CD4-positive, alpha-beta T cell treated with Interleukin-15 for 1 hour (primary cell): ENCODE measurements at places on chromosomes 5 and 9.

- DNase-seq: no peak
Observed at GRCh38 chr9:132804576-132805295, 73.3 kb downstream of the AK8 start.

- no peak for DNase-seq
Observed at GRCh38 chr5:1686016-1686802, 113.4 kb downstream of the MRPL36 start.

GRCh38 chr9:93320591-93321219 lies 130.8 kb upstream of the FAM120A start:
- DNase-seq: no peak

DNA sequence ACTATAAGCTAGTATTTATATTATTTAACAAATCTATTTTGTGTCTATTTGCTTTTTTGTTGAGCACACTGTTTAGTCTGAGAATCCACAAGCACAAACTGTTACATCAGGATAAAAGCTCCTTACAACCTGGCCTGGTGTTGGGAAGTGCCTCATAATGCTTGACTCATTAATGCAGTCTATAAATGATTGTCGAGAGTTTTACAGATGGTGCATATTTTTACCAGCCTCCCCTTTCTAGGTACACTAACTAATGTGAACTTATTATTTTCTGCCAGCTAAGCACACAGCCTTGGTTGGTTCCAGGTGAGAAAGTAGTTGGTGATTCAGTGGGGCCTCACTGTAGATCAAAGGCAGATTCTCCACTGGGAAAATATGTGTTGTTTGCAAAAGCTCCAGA lies 151.0 kb upstream of the ADAMTS16 start:
- DNase-seq: no peak

GRCh38 chr5:173592050-173592669 lies 24.3 kb downstream of the BOD1 start:
- DNase-seq: no peak

DNA sequence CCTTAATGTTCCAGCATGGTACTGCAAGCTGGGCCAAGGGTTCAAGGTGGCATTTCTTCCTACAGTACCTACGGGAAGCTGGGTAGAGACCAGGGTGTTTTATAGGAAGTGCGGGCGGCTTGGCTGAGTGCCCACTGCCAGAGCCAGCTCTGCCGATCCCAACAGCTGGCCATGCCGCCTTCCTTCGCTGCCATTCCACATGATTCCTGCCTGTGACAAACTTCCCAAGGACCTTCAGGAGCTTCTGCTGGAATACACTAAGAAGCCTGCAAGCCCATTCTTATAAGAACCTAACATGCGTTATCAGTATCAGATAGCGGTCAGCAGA lies 22.0 kb downstream of the MYO10 start:
- DNase-seq: no peak

DNA sequence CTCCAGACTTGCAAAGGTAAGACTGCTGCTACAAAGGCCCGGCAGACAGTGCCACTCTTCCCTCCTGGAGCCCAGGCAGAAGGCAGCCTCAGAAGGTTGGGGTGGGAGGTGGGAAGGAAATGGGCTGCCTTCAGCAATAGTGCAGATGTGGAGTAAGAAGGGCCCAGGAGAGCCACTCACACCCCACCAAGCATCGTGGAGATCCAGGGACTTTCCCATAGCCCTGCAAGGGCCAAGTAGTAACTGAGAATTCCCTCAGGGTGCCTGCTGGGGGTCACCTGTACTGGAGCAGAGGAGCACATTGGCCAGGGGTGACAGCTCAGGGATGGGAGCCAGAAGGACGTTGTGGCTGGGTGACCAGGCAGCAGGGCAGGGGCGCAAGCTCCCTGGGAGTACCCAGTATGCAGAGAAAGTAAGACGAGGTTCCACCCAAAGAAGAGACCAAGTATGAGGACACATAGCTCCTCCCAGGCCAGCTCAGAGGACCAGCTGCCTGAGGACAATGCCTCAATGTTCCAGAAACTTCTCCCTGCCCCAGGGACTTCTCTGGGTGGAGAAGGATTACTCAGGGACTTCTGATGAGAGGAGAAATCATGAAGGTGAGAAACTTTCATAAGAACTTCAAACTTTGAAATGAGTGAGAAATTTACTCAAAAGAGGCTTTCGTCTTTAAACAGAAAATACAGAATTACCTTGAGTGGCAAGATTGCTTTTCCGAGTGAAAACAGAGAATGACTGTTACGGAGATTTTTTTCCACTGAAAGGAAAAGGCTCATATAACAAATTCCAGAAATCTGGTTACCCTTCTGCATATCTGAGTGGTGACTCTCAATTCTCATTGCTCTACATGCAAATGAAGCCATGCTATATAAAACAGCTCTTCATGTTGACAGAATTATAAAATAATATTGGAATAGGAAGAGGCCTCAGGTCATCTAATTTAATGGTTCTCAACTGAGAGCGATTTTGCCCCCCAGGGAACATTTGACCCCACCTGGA lies 87.9 kb upstream of the TRIO start:
- DNase-seq: no peak

DNA sequence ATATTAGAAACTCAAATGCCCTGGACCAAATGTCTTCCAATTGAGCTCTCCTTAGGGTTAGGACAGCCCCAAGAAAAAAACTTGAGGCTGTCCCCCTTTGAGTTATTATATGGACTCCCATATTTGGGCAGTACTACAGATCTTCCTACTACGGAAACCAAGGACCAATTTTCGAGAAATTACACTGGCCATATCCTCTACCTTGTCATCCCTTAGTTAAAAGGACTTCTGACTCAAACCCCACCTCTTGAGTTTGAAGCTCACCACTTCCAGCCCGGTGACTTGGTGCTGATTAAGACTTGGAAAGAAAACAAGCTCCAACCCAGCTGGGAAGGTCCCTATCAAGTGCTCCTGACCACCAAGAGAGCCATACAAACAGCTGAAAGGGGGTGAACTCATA lies 497.0 kb upstream of the GRAMD2B start:
- DNase-seq: no peak

- no peak for DNase-seq
Observed at GRCh38 chr5:56369361-56369811, 136.3 kb upstream of the ANKRD55 start.

- DNase-seq: no peak
Observed at GRCh38 chr9:70085241-70085640, 41.6 kb downstream of the MAMDC2 start.

DNA sequence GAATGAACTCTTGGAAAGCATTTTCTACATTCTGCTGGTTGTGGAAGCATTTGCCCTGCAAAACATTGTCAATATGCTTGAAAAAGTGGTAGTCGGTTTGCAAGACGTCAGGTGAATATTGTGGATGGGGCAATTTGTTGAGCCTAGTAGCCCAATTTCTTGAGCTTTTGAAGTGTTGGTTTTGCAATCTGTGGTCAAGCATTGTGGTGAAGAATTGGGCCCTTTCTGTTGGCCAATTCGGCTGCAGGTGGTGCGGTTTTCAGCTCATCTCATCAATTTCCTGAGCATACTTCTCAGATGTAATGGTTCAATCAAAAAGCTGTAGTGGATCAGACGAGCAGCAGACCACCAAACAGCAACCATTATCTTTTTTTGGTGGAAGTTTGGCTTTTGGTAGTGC lies 426.8 kb upstream of the CDH9 start:
- no peak for DNase-seq

DNA sequence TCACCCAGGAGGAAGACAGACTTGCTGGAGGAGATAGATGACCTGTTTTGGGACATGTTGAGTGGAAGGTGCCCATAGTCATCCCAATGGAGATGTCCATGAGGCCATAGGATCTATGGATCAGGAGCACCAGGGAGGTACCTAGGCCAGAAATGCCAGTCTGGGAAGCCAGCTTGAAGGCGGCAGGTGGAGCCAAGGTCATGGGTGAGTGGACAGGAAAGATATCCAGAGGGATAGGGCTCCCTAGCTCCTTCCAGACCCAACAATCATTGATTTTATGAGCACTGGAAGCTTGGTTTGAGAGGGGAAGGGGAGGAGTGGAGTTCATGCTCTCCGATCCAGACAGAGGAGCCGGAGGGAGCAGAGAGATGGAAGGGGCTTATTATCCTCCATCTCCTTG lies 252.6 kb downstream of the CDK5RAP2 start:
- DNase-seq: no peak

- DNase-seq: no peak
Observed at GRCh38 chr5:18236386-18236785, 602.1 kb downstream of the TAF11L14 start.

DNA sequence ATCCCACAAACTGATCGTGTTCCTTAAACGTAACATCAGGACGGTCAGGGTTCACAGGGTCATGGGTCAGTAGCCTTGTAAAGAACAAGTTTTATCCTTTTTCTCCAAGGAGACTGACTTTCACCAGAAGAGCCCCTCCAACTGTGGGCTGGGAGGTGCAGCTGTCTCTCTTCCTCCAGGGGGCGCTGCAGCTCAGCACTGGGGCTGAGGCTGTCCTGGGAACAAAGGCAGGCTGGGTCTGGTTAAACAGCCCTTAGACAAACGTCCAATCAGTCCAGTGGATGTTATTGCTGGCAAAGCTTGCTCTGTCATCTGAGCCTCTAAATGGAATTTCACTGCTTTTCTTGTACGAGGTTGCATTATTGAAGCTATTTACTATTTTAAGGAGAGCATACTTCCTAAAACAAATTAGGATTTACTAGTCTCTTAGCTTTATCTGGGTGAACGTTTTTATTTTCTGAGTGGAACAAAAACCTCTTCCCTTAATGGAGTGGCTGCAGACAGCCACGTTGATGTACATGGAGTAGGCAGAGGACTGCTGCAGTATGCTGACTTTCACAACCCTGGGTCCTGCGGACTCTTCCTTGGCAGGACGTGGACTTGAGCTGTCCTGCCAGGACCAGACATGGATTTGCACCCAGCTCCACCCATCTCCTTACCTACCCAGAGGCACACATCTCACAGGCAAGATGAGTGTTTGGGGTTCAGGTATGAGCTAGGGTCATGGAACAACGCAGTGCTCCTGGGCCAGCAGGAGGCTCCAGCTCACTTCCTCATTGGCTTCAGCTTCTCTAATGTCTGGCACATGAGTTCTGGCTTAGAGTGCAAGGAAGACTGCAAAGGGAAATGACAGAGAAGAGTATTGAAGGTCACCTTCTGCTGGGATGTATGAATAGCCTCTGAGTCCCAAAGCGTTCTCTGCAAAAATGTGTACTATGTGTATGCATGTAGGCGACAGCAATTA lies 7.8 kb downstream of the EXOSC2 start:
- peak; percentile 52 for DNase-seq

GRCh38 chr5:132354381-132355139 lies 14.9 kb upstream of the SLC22A5 start:
- DNase-seq: no peak

GRCh38 chr9:117616431-117616831 lies 87.8 kb upstream of the TLR4 start:
- no peak for DNase-seq

GRCh38 chr5:160480652-160481051 lies 59.0 kb downstream of the PTTG1 start:
- DNase-seq: no peak

- no peak for DNase-seq
Observed at GRCh38 chr5:156922207-156922792, 40.7 kb downstream of the TIMD4 start.

DNA sequence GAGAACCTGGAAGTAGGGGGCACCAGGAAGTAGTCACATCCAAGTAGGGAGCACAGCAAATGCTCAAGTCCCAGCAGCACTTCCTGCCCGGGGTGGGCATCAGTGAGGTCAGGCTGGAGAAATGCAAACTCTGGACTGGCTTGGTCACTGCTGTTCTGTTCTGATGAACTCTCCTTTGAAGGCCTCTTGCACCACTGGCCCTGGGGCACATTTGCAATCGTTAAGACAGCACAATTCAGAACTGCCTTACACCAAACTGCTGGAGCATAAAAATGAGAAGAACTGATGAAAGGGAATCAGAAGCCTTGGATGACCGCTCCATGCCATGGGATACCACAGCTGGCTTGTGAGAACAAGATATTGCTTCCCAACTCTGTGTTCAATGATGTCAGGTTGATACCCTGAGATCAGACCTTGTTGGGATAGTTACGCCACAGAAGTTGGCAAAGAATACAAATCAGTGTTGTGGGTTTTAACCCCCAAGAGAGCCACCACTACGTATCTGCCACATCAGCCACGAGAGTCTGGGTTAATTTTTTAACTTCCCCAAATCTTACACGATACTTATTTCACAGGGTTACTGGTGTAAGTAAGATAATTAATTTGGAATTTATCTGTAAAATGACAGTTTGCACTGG lies 42.3 kb upstream of the ZSWIM6 start:
- no peak for DNase-seq

DNA sequence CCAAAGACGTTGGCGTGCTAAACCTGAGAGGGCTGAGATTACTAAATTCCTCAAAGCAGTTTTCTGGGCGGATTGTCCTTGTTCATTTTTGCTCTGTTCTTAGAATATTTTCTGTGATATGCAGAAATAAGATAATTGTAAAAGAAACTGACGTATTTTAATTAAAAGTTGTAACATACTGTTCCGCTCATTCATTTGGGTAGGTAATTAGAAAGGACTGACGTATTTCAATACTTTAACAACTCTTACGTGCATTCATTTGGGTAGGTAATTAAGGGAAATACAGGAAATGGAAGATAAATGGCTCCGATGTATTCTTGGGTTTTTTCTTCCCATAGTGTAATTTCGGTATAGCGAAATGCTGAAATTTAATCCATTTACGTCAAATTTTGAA lies 1.1 kb downstream of the OSTF1 start:
- no peak for DNase-seq

GRCh38 chr9:117365438-117365837 lies 49.4 kb downstream of the ASTN2 start:
- DNase-seq: no peak

DNA sequence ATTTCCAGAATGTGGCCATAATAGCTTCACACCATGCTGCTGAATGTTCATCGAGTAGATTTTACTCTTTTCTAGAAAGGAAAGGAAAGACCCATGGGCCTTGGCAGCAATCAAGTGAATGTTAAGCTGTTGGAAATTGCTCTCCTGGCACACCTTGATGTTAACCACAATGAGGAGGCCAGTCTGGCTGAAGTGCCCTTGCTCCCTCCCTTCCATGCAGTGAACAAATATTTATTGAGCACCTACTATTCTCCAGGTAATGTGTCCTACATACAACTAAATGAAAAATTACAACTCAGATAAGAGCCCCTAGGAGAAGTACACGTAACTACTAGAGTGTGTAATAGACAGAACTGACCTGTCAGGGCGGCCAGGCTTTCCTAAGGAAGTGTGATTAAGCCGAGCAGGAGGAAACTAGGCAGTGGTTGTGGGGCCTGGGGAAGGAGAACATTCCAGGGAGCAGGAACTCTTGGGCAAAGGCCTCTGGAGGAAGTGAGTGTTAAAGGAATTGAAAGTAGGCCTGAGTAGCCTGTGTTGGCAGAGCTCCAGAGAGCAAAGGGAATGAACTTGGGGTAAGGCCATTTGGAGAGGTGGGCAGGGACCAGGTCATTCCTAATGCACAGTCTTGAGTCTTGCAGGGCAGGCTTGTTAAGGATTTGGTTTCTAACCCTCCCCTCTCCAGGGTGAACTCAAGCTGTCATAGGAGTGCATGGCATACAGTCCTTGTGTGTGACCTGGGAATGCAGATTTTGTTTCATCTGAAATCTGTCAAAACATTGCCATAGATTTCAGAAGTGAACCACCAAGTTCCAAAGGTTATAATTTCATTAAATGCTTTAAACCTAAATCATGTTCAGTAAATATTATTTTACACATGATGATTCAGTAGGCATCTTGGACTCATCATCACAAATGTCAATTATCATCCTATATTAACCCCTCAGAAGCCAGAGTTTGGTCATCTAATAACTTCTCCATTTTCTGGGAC lies 9.0 kb upstream of the ZSWIM6 start:
- no peak for DNase-seq

- DNase-seq: no peak
Observed at GRCh38 chr5:154937186-154937717, 759 bp downstream of the GEMIN5 start.
